ENCODE measurements at places on chromosomes 16 and 17.

- no peak for DNase-seq
Observed at GRCh38 chr17:42702446-42702845, 20.1 kb downstream of the CNTNAP1 start.

DNA sequence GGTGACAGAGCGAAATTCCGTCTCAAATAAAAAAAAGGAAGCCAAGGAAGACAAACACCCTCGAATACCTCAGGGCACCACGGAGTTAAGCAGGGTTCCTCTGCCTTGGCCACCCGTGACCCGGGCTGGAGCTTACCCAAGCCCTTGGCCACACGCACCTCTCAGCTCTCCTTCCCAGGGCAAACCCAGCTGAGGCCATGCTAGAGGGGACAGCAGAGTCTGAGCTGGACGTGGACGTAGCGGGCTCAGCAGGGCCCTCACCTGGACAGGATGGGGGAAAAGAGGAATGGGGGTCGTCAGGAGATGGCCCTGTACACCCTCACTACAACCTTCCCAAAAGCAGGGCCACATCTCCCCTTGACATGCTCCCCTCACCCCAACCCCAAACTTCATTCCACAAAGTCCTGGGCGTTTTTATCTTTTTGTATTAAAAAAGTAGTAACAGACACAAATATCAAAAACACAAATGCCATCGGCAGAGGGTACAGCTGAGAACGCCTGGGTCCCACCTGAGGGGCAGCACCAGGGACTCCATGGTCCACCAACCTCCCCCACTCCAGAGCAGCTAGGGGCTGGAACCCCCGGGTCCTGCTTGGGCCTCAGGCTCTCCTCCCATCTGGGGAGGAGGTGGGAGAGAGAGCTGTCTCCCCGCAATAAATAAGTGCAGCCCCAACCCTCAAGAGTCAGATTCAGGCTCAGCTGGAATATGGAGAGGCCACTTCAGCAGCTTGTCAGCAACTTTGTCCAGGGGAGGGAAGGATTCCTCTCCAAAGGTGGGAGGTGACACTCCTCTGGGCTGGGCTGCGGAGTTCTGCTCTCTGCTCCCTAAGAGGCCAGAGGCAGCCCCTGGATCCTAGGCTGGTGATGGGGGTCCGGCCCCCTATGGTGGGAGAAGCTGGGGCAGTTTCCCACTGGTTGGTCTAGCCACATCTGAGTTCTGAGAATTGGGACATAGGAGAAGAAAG lies 11.9 kb downstream of the PER1 start:
- DNase-seq, result no peak

- no peak for DNase-seq
Observed at GRCh38 chr16:6861815-6862477, 470.7 kb upstream of the RBFOX1 start.

DNA sequence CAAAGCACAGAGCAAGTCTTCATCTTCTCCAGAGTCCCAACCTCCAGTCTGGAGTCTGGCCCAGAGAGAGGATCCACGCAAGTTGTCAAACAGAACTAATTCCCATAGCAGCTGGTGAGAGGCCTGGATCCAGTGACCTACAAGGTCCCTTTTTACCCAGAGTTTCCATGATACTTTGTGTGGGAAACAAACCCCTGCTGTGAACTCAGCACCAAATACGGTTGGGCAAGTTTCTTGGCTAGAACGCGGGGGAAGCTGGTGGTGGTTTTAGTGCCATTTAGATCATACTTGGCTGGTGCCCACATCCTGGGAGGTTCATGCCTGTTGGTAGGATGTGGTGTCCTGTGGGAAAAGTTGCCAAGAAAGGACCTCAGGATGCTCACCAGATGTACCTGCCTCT lies 18.1 kb downstream of the TMC7 start:
- DNase-seq, result no peak

GRCh38 chr17:58996968-58997367 lies 109.7 kb downstream of the TRIM37 start:
- DNase-seq, result no peak

- DNase-seq, result no peak
Observed at GRCh38 chr17:58238147-58238634, at the start of gene LPO. LPO (plus strand) TSS chr17:58238584; CDS start chr17:58242980, 4,396 bp downstream.

- no peak for DNase-seq
Observed at GRCh38 chr17:65057531-65058090, 1.1 kb upstream of the GNA13 start.

DNA sequence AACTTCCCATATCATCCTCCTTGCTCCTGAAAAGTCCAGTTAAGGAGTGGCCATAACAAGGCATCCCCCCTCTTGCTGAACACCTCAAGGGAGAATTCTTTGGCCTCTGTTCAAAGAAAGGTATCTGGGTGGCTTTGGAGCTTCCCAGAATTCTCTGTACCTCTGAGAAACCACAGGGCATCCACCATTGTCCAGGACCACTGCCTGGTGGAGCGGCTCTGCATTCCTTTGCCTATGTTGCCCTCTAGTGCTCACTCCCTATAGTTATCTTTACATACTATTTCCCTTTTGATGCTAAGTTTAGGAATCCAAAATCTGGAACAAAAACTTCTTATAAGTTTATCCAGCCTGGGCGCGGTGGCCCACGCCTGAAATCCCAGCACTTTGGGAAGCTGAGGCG lies 30.3 kb downstream of the CHD9NB start:
- peak; percentile 30 for DNase-seq

DNA sequence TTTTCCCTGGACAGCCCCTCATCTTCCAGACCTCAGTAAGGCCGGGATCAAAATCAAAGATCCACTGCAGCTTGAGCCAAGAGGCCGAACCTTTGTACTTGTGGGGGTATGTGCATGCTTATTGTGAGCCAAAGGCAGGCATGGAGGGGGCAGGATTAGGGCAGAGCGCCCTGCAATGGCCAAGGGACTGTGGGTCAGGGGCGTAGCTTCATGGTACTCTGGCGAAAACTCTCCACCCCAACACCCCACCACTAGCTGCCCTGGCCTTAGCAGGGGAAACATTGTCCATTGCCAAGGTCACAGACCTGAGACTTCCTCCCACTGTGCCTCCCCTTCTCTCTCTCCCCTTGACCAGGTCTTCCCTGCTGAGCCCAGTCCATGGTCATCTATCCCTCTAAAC lies 90.1 kb downstream of the TMEM132E start:
- DNase-seq, result no peak

DNA sequence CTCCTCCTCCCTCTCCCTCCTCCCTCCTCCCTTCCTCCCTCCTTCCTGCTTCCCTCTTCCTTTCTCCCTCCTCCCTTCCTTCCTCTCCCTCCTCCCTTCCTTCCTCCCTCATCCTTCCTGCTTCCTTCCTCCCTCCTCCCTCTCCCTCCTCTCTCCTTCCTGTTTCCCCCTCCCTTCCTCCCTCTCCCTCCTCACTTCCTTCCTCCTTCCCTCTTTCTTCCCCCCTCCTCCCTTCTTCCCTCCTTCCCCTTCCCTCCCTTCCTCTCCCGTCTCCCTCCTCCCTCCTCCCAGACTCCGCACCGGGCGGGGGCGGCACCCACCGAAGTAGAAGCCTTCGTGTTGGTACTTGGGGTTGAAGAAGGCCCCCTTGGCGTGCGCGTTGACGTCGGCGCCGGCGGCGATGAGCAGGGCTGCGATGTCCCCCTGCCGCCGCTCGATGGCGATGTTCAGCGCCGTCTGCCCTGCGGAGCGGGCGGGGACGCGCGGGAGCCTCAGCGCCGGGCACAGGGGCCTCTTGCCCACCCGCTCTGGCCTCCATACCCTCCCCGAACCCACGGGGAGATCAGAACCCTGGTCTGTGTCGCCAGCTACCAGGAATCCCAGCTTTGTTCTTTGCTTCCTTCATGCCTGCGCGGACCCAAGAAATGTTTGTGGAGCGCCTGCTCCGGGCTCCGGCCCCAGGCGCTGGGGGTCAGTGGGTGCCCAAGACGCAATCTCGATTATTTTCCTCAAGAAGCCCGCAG lies 22.2 kb downstream of the TRPV3 start:
- peak; percentile 61 for DNase-seq
